CD4-positive, alpha-beta T cell treated with Interleukin-15 for 1 hour (primary cell): ENCODE measurements at places on chromosomes 13 and 19.
A peak's percentile ranks its signal among the peaks of the same experiment; 100 is the strongest.

DNA sequence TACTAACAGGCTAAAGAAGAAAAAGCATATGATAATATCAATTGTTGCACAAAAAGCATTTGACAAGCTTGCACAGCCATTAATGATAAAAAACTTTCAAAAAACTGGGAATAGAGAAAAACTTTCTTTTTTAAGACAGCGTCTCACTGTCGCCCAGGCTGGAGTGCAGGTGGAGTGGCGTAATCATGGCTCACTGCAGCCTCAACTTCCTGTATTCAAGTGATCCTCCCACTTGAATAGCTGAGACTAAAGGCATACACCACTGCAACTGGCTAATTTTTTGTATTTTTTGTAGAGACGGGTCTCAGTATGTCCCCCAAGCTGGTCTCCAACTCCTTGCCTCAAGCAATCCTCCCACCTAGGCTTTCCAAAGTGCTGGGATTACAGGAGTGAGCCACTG lies 382.8 kb downstream of the TSHZ3 start:
- DNase-seq, result no peak

GRCh38 chr19:1129535-1129934 lies 25.7 kb downstream of the GPX4 start:
- DNase-seq, result no peak

DNA sequence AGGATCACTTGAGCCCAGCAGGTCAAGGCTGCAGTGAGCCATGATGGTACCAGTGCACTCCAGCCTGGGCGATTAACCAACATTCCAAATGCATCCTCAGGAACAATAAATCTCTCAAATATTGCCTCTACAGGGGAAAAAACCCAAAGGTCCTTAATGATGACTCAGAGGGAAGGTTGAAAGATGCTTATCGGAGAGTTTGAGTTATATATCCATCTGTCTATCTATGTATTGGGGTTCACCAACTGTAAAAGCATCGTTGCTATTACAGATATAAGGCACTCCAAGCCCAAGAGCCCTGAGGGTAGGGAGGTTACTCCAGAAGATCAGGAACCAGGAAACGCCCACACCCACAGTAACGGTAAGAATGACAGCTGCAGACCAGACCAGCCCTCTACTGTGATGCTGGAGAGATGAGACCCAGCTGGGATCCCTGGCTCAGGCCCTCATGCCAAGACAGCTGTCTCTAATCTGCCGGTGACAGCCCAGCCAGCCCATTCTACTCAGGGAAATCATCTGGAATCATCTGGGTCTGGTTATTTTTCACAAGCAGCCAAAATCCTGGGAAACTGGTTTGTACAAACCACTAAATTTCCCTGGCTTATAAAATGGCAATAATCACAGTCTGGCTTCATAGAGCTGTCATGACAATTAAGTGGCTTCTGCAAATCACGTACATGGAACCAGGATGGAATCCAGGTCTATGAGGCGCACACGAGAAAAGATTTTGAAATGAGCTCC lies 23.8 kb downstream of the TEX101 start:
- no peak for DNase-seq

DNA sequence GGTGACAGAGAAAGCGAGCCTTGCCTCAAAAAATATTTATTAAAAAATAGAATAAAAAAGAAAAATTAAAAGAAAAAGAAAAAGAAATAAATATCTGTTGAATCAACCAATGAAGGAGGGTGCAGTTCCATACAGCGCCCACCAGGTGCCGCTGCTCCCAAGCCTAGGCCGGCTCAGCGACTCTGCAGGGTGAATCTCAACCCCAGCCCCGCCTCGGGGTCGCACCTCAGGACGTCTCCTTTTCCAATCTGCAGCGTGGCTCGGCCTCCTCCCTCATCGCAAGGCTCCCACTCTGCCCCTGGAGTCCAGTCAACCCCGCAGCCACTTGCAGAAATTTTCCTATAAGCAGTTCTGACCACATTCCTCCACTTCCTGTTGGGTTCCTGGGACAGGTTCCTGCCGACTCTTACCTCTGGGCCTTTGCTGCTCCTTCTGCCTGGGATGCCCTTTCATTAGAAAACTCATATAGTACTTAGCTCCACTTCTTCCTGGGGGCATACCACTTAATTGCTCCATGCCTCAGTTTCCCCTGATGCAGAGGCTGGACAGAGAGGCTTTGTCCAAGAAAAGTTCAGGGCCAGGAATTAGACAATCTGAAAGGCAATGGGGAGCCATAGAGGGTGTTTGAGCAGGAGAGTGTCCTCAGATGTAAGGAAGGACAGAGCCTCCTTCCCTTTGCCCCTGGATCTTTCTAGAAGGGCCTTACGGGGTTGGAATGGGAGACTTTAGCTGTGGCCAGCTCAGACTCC lies 24.3 kb downstream of the NFILZ start:
- peak; percentile 64 for DNase-seq

GRCh38 chr19:48881741-48882657 lies 9.8 kb downstream of the PPP1R15A start:
- DNase-seq, result peak; percentile 38

- no peak for DNase-seq
These were observed 1048.6 kb downstream of the PCDH17 start for GRCh38 chr13:58680115-58680514.

GRCh38 chr13:71785361-71785760 lies 81.6 kb downstream of the DACH1 start:
- no peak for DNase-seq

DNA sequence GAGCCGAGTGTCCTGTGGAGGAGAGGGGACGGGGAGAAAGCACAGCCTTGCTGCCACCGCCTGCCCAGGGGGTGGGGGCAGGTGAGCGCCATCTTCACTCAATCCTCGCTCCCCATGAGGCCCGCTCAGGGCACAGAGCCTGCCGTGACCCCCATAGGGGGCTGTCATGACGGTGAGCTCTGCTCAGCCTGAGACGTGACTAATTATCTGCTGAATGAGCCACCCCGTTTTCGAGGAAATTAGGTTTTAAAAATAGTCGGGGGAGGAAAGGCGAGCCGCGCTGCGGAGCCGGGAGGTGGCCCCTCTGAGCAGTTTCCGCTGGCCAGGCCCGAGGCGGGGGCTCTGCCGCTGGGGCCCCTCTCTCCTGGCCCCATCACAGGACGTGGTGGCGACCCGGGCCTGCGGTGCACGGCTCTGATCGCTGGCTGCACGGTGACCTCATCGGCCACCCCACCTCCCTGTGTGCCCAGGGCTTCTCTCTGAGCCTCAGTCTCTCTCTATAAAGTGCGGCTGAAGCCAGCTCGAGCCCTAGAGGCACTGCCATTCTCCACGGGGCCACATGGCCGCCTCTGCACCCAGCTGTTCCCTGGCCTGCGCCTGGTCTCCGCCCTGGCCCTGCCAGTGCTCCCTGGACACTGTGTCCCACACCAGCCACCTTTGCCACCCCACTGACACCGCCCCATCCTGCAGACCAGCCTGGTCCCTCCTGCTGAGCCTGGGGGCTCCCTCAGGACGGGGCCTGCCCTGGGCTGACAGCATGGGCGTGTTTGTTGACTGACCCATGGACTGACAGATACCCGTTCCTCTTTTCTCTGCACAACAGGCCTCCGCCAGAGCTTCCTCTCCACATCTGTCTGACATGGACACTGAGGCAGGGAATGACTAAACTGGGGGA lies 28.3 kb downstream of the PIP5K1C start:
- DNase-seq, result no peak

- no peak for DNase-seq
These were observed 31.2 kb upstream of the EPHX3 start for GRCh38 chr19:15263361-15263985.

- DNase-seq, result no peak
These were observed 61.3 kb upstream of the POMP start for GRCh38 chr13:28597641-28598040.

DNA sequence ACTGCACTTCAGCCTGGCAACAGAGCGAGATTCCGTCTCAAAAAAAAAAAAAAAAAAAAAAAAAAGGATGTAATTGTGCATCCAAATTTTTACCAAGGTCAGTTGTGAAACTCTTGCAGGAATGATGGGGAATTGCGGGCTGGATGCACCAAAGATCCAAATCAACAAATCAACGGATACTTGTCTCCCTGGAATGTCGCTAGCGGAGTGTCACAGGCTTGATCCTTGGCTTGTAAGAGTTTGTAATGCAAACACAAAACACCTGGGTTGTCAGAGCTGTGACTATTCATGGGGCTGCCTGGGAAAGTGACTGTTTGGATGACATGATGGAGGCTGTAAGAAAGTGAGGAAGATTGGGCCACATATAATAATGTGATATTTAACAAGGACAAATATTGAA lies 4.2 kb downstream of the KANK3 start:
- DNase-seq, result no peak

DNA sequence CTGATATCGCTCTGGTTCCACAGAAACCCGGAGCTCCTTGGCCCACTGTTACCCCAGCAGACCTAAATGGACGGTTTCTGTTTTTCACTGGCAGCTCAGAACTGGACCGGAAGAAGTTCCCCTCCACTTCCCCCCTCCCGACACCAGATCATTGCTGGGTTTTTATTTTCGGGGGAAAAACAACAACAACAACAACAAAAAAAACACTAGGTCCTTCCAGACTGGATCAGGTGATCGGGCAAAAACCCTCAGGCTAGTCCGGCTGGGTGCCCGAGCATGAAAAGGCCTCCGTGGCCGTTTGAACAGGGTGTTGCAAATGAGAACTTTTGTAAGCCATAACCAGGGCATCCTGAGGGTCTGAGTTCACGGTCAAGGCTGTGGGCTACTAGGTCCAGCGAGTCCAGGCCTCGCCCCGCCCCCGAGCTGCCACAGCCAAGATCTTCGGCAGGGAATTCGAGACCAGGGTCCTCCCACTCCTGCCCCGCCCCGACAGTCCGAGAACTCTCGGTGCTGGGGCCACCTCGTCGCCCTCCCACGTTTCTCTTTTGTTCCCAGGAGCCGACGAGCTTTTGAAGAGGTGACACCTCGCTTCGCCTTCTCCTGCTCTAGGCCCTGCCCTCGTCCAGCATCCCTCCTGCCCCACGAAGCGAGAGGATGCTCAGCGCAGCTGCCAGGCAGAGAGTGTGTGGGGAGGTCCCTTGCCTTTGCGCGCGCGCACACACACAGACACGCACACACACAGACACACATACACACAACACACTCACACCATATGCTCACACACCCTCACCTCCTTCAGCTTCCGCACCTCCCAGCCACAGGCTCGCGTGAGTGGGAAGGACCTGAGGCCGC lies 8.8 kb downstream of the ZIC2 start:
- no peak for DNase-seq

- peak; percentile 94 for DNase-seq
These were observed 2.4 kb upstream of the ARGLU1 start for GRCh38 chr13:106570299-106570852.

DNA sequence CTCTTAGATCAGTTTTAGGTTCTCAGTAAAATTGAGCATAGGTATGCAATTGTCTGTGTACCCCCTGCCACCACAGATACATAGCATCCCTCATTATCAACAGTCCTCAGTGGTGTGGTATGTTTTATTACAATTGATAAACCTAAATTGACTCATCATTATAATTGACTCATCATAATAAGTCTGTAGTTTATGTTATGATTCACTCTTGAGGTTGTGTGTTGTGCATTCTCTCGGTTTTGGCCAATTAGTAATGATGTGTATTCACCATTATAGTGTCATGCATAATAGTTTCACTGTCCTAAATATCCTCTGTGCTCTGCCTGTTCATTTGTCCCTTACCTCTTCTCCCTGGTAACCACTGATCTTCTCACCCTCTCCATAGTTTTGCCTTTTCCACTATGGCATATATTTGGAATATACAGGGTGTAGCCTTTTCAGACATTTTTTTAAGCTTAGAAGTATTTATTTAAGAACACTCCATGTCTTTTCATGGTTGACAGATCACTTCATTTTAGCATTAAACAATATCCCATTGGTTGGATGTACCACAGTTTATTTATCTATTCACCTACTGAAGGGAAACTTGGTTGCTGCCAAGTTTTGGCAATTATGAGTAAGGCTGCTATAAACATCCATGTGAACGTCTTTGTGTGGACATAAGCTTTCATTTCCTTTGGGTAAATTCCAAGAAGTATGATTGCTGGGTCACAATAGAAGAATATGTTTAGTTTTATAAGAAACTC lies 1620.6 kb upstream of the MIR17HG start:
- DNase-seq, result no peak

- DNase-seq, result no peak
These were observed 245.0 kb upstream of the SERP2 start for GRCh38 chr13:44128552-44129001.

DNA sequence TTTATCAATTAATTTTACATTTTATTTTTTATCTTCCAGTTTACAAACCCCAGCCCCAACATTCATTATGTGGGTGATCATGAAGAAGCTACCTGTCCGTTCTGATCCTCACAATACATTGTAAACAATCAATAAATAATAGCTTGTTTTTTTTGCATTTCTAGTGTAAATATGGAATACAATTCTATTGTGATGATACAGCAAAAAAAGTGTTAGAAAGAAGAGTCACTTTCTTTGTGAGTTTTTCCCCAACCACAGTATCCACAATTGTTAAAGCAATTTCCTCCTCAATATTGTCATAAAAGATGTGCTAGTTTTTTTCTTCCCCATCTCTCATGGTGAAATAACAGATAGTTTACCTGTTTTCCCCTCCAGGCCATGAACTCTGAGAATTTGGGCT lies 30.3 kb upstream of the ZNF835 start:
- DNase-seq, result no peak
